ENCODE measurements at places on chromosomes 7 and 10.

GRCh38 chr10:788796-789748 is 99.6 kb upstream of the DIP2C start:
- no peak for DNase-seq

GRCh38 chr10:47321521-47322195 is 596 bp upstream of the GDF2 start:
- DNase-seq, result no peak

- DNase-seq, result no peak
Measured at GRCh38 chr7:8259586-8260222, 2.3 kb downstream of the ICA1 start.

DNA sequence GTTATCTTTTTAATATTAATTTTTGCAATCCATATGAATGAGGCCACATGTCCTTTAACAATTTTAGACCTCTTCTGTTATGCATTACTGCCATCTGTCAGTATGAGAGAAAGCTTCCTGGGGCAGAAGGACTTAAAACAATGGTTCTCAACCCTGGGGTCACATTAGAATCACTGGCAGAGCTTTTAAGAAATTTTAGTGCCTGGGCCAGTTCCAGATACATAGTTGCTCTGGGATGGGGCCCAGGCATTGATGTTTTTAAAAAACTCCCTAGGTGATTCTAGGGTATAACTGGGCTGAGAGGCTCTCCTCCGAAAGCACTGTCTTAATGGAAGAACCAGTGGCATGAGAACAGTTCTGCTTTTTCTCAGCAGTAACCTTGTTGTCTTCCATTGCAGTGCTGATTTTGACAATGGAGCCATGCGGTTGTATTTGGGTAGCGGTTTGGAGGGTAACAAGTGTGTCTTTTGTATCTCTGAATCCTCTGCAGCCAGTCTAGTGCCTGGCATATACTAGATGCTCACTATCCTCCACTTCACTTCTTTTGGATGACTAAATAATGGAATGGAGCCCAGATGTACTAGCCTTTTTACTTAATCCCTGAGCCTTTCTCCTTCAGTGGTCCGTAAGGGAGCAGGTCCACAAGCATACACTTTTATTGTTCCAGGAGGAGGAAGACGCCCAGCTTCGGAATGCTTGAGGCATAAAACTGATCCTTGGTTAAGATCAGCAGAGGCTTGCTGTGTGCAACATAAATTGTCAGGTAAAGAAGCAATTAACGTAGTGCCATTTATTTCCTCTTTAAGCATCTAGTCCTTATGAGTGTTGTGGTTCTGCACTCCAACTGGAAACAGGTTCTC is 227.1 kb downstream of the AUTS2 start:
- no peak for DNase-seq

DNA sequence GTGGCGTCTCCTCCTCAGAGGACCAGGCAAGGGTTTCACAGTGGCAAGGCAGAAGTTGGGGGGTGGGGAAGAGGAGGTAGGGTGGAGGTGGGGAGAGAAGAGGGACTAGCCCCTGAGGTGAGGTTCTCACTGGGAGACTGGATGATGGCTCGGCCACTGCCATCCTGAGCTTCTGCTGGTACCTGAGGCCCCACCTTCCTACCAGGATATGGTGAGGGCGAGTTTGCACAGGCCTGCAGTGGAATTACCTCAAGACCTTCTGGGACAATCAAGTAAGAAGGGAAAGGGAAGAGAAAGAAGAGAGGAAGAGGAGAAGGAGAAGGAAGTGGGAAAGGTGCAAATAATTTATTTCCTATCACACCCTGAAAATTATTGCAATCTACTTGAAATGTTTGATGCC is 111.8 kb upstream of the GDF10 start:
- no peak for DNase-seq

- DNase-seq, result no peak
Measured at GRCh38 chr10:24299578-24300260, 90.8 kb downstream of the KIAA1217 start.

DNA sequence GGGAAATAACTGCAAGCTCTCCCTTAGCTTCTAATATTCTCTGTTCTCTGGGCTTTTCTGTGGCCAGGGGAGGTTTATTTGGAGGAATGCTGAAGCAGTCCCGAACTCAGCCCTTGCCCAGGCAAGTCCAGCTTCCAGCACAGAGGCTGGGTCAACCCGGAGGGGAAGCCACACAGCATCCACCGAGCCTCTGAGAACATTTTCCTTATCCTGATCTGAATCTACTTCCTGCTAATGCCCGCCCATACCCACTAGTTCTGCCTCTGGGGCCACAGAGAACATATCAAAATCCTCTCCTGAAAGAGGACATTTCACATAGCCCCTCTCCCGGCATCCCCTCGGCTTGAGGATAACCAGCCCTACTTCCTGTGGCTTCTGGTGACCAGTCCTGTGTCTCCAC is 31.1 kb downstream of the SH3PXD2A start:
- no peak for DNase-seq

- DNase-seq, result no peak
Measured at GRCh38 chr10:73218431-73219191, 28.4 kb downstream of the DNAJC9 start.

GRCh38 chr7:2299870-2300512 is 14.2 kb downstream of the SNX8 start:
- no peak for DNase-seq

- no peak for DNase-seq
Measured at GRCh38 chr7:50953303-50953702, 170.6 kb upstream of the GRB10 start.

GRCh38 chr7:557558-557881 is 37.9 kb upstream of the PDGFA start:
- no peak for DNase-seq

GRCh38 chr7:129222064-129222463 is 2.8 kb upstream of the AHCYL2 start:
- no peak for DNase-seq

GRCh38 chr7:130912082-130912861 is 178.3 kb upstream of the KLF14 start:
- no peak for DNase-seq

- no peak for DNase-seq
Measured at GRCh38 chr7:98755138-98755898, 114.5 kb downstream of the TMEM130 start.

DNA sequence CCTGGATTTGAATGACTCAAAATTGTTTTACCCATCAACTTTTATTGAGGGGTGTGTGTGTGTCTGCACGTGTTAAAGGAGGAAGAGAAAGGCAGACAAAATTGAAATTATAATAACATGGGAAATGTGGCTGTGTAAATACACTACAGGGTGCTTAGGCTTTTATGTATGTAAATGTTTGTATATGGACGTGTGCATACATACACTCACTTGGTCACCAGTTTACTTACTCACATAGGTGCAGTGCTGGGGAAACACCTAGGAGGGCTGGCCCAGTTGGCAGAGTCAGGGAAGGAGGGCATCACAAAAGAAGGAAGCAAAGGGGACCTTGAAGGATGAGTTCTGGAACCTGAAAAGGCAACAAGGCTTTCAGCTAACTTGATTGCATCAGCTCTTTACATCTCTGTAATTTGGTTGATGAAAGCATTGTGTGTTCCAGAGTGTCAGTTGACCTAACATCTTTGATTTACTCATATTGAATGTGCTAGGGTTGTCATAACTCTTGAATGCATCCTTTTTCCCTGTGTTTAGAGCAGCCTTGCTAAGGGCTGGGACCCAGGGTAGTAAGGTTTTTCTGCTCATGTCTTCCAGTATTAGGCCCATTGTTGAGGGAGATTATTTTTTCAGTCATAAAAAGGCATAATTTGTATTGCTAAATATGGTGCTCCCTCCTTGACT is 10.2 kb downstream of the WDR11 start:
- DNase-seq, result no peak

DNA sequence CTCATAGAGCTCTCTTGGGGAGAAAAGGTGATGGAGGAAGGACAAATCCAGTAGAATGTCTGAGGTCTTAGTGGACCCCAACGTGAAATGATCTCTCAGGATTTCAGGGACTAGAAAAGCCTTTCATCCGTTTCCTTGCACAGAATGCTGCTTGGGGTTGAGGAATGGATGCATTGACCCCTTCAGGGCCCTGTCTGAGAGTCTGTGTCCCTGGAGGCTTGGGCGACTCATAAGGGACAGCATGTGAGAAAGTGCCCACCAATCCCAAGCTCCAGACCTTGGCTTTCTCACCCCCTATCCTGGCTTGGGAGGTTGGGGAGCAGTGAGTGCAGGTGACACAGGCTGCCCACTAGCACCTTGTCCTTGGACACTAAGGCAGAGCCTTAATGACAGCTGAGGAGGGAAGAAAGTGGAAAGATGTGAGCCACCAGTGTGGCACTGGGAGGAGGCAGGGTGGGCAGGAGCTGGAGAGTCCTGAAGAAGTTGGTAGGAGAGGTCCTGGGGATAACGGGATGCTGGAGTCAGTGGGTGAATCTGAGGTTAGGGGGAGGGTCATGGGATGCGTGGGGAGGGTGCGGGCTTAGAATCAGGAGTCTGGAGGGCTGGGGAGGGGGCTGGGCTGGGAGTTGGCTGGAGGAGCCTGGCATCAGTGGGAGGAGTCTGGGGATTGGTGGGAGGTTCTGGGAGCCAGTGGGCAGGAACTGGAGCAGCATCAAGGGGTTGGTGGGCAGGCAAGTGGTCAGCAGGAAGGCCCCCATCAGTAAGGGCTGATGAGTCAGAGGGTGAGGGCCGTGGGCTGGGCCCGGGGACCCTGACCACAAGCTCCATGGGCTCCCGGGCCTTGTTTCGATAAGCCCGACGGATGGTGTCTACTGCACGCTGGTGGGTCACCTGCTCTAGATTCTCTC is 8.6 kb downstream of the LZTS2 start:
- no peak for DNase-seq

DNA sequence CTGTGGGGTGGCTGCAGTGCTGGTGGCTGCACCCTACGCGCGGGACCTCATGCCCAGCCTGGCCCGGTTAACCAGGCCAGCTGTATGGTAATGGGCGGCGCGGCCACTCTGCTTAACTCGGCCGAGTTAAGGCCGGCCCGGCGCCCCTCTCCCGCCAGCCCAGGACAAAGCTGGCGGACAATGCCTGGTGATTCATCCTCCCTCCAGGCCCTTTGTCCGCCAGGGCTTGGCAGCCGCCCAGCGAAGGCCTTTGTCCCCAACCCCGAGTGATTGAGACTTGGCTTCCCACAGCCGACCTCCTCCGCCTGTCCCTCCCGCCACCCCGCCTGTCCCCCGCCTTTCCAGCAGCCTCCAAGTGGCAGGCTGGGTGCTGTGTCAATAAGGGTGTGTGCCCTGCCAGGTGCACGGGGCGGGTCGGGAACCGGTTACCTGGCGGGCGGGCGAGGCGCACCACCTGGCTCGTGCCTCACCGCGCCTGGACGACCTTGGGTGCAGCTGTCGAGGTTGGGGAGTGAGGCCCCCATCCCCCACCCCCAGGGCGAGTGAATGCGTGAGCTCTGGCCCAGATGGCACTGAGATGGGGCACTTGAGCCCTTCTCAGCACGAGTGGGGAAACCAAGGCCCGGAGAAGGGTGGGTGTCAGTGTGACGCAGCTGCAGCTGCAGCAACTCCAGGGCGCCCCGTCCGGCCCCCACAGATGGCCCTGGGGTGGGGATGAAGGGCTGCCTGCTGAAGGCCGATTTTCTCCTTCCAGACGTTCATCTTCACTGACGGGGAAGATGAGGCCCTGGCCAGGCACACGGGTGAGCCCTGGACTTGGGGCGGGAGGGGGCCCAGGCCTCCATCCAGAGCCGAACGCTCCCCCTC is 4.6 kb downstream of the LFNG start:
- no peak for DNase-seq

DNA sequence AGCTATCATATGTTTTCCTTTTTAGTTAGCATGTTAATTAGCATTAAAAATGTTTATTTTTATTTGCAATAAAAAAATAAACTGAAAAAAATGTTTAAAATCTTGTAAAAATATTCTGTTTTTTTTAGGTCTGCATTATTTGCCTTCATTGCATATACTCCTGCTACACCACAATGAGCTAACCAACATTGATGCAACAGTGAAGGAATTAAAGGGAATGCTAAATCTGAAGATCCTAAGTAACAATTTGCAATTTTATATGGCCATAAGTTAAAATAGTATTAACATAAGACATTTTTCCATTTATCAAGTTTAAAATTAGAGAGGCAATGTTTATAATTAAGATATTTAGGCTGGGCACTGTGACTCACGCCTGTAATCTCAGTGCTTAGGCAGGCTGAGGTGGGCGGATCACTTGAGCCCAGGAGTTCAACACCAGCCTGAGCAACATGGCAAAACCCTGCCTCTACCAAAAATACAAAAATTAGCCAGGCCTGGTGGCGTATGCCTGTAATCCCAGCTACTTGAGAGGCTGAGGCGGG is 32.2 kb downstream of the LRRC72 start:
- DNase-seq, result no peak

- DNase-seq, result no peak
Measured at GRCh38 chr10:125080296-125080695, 80.1 kb downstream of the CTBP2 start.

- DNase-seq, result no peak
Measured at GRCh38 chr7:67364441-67365017, 367.9 kb downstream of the TYW1 start.

DNA sequence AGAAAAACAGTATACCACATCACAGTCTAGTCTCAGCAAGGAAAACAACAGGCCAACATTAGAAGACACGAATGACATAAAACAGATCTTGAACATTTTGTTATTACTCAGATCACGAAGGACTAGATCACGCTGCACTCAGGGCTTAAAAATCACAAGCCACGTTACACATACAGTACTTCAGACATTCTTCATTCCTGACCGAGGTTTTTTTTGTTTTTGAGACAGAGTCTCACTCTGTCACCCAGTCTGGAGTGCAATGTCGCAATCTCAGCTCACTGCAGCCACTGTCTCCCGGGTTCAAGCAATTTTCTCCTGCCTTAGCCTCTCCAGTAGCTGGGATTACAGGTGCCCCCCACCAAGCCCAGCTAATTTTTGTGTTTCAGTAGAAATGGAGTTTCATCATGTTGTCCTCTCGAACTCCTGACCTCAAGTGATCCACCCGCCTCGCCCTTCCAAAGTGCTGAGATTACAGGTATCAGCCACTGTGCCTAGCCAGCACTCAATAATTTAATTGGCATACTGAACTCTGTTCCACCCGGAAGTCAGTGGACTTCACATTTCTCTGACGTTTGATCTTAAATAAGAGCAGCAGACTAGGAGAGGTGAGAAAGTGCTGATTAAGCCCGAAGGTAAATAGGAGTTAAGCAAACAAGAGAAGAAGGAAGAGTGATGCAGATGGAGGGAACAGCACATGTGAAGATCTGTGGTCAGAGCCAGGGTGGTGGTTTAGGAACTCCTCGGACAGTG is 3.5 kb downstream of the AIMP2 start:
- DNase-seq, result no peak

- no peak for DNase-seq
Measured at GRCh38 chr10:110323503-110323902, 18.8 kb upstream of the SMNDC1 start.

GRCh38 chr10:77698267-77698931 is 60.8 kb upstream of the KCNMA1 start:
- no peak for DNase-seq

GRCh38 chr10:31603235-31604087 is 284.4 kb downstream of the ZEB1 start:
- DNase-seq, result no peak
